ENCODE measurements at places on chromosomes 3 and 15.
A peak's percentile ranks its signal among the peaks of the same experiment; 100 is the strongest.

DNA sequence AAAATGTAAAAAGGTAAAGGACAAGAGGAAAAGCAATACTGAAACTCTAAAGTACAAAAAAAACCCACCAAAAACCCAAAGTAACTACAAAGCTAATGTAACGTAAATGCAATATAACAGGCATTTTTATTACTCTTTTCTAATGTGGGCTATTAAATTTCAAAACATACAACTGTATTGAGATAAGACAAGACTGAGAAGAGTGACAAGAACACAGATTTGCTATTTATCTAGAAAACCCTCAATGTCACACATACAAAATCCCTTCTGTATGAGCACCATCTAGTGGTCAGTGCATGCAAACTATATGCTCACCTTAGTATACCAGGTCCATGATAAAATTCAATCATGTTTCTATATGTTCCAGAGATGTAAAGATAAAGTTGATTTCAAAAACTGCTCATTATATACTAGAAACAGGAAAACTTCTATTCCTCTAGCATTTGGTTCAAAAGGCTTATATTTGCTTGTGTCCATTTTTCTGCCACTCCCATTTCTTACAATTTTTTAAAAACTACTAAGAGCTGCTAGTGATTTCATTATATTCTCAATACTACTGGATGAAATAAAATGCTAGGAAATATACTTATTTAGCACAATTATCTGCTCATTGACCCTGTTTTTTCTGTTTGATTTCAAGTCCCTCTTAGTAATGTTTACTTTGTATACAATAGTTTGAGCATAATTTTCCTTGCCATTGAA is 111.4 kb downstream of the DLG1 start:
- peak; percentile 48 for DNase-seq

GRCh38 chr15:31324806-31325594 is 1.6 kb upstream of the KLF13 start:
- no peak for DNase-seq

DNA sequence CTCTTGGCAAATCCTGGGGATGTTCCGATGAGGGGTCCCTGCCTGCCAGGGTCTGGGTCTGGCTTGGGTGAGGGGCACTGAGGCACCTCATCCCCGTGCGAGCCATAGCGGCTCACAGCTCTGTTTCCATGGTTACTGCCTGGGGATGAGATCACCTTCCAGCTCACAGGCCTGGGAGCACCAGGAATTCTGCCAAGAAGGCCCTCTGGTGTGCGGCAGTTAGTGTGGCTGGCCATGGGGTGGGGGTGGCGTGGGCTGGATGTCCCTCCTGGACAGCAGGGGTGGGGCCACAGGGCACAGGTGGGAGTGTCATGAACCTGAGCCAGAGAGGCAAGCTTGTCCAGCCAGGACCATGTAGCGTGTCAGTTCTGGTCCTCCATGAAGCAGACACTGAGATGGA is 22.1 kb upstream of the PRR23E start:
- DNase-seq: peak; percentile 63

GRCh38 chr15:28289694-28290463 is 32.1 kb downstream of the HERC2 start:
- DNase-seq: no peak

DNA sequence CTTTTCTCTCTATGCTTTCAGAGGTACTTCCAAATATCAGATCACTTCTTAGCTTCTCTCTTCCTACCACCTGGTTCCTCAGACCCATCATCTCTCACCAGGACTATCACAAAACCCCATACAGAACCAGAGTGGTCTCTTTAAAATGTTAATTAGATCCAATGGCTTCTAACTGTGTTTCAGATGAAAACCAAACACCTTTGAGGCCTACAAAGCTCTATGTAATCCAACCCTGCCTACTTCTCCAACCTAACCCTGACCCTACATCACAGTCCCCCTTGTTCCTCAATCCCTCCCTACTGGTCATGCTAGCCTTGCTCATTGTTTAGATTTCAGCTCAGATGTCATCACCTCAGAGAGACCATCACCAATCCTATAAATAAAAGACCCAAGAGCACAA is 34.8 kb downstream of the SUMF1 start:
- DNase-seq: no peak

DNA sequence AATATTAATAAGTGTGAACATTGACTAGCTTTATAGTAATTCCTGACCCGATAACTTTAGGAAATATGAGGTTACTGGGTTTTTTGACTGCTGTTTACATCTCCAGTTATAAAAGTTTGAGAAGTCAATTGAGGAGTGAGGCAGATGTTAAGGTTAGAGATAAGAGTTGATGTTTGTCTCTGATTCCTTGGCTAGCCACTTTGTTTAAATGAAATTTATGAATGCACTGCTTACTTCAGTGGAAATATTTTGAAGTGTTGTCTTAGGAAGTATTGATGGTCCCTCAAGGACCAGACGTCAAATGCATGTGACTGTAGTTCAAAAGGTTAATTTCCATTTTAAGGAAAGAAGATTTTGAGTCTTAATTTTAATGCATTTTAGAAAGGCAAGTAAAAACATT is 41.7 kb downstream of the MAP2K5 start:
- no peak for DNase-seq

- no peak for DNase-seq
Measured at GRCh38 chr3:57234613-57235575, 7.4 kb downstream of the APPL1 start.

- DNase-seq: no peak
Measured at GRCh38 chr15:38085114-38085513, 150.7 kb downstream of the TMCO5A start.

DNA sequence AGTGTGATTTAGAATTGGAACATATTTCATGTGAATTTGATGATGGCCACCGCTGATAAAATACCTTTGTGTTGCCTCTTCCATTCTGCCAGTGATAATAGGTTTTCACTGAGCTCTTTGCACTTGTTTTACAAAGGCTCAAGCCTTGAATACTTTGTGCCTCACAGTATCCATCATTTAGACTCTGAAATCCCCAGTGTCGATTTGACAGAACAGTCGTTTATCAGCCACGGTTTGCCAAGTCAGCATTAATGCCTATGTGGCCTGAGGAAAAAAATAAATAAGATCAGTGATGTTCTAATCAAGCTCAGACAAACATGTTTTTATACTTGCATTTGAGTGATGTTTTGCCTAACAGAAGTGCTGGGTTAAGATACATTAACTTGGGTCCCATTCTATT is 399.1 kb downstream of the RBMS3 start:
- no peak for DNase-seq

DNA sequence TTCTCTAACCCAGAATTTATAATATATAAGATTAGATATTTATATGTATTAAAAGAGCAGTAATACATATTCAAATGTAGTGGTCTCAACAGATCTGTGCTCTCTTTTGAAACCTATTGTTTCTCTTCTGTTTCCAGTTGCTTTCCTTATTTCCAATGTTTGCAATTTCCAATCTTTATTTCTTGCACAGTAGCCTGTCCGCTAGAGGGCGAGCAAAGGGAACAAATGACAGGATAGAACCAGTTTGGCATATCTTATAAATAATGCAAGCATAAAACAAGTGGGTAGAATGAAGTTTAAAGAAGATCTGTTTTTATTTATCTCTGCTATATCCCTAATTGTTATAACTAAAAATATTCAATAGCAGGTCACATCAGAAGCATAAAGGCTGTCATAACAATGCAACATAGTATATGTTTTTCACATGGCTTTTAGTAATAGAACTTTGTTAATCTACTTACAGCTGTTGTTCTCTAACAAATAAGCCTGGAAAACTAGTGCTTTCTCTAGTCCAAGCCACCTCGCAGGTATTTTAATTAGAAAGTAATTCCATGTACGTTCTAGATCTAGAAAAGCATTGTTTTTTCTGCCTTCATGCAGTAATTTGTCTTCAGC is 15.1 kb upstream of the TCAIM start:
- DNase-seq: peak; percentile 50

DNA sequence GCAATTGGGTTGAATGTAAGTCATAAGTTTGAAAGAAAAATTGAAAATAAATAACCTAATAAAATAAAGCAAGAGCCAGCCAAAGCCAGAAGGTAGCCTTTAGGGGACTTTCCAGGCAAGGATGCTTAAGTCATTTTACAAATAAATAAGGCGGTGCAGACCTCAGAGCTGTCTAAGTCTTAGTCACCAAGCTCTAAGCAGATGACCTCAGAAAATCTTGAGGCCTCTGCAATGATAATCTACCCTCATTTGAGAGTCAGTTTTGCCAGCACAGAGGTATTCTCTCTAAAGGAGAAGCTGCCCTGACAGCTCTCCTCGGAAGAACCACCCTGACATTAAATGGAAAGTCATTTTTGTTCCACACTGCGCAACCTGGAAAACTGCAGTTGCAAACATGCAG is 113.9 kb downstream of the OXNAD1 start:
- DNase-seq: peak; percentile 25

DNA sequence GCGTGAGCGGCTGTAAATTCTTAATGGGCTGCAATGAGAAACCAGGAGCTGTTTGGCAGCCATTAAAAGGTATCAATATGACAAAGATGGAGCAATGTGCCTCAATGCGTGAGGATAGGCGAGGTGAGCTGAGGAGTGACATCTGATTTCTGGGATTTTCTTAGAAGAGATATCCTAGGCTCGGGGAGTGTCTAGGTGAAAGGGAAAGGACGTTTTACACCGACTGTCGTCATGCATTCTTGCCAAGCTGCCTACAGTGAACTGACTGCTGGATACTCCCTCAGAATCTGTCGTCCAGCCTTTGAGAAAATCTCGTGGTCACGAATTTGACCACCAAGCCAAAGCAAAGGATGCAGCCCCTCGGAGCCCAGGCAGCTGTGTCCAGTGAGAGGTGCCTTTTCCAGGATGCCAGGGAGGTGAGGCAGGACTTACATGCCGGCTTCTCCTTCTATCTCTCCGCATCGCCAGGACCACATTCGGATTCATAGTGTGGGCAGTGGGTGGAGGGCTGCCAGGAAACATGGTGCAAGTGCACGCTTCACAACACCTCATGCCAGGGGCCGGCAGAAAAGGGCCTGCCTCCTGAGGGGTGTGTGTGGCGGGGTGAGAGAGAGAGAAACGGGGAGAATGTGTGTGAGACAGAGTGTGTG is 80.3 kb upstream of the ABHD17C start:
- no peak for DNase-seq

- no peak for DNase-seq
Measured at GRCh38 chr3:159860269-159861116, 128.1 kb upstream of the IL12A start.

DNA sequence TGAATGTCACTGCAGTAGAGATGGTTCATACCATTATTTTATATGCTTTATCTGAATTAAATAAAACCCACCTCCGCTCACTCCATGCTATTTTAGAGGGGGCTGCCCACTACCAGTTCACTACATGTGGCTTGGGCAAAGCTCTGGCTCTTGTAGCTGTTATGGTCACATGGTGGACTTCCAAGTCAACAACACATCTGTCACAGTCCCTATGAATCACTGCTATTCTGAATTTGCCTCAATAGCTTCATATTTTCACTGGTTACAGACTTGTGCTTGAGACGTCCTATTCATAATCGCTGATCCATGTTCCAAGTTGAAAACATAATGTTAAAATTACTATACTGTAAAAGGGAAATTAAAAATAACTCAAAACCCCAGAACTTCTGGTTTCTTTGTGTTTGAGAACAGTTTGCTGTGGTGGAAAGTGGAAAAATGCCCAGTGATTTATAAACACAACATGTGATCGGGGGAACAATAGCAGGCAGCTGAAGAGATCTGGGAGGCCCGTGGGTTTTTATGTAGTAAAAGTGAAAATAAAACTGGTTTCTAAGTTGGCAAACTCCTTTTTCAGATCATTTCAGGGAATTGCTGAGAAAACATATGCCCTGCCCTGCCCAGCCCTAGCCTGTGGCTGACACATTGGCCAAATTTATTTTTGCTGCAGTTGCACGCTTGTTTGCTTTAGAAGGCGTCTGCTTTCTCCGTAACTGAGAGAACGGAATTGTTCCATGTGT is 128.8 kb upstream of the PRR23C start:
- DNase-seq: peak; percentile 45

DNA sequence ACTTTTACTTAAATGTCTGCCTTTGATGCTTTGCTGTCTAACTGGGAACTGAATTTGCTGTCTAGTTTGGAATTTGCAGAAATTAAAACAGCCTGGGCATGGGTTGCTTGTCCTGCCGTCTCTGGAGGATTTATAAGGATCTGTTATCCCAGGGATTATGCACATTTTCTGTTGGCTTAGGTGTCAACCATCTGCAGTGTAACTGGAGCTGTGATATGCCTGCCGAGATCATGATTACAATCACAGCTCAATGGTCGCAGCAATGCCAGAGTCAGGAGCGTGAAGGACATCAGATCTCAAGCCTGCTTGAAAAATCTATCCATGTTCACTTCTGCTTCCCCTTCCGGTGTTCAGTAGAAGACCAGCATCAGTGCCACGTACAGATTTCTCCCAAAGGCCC is 41.8 kb upstream of the SETMAR start:
- DNase-seq: no peak

DNA sequence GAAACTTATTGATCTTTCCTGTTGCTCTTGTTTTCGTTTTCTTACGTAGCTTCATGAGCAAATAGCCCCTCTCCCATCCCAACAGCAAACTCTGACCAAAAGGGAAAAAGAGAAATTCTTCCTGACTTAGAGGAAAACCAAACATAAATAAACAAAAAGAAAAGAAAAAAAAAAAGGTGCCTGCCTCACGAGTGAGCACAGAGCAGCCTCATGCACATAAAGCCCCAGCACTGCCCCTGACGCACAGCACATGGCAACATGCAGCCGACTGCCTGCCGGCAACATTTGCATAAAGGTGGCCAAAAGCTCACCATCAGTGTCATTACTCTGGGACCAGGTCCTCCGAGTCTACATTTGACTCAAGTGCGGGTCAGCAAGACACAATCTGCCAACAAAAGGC is 6.4 kb downstream of the POC1A start:
- DNase-seq: no peak

- DNase-seq: no peak
Measured at GRCh38 chr3:136916223-136916622, 41.6 kb upstream of the IL20RB start.

DNA sequence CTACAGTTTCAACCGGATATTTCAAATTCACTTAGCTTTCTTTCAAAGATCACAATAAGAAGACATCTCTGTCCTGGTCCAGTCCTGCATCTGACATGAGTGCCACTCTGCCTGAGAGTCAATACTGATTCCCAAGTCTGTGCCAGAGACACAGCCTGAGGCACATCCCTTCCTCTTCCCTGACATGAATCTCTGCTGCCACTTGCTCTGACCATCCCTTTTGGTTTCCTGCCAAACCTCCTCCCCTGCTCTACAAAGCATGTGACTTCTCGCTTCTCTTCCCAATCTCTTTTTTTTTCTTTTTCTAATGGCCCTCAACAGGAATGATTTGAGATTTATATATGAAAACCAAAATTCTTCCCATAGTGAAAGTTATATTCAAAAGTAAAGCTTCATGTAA is 117.9 kb downstream of the MECOM start:
- DNase-seq: no peak

GRCh38 chr3:37811625-37812498 is 49.8 kb upstream of the CTDSPL start:
- no peak for DNase-seq
